WTC11 (cell line): ENCODE measurements at places on chromosomes 12 and 14. TPM values are rescaled to one million over a fixed set of nuclear protein-coding genes. Genes with fewer than 3 reads are reported as not detected.

Gene CLEC4D
- total RNA-seq: 0.09 to 0.16 TPM in 2 of 3 replicates, not detected in the other

Gene LRIG3
- total RNA-seq: 7.8 to 13.0 TPM (median 8.5 TPM) in 3 replicates

Gene ERP27
- 0.09 to 0.14 TPM in 2 of 3 replicates, not detected in the other for total RNA-seq

Gene ADCY6
- 11.9 to 12.8 TPM (median 12.2 TPM) in 3 replicates for total RNA-seq

Gene PPP1R1A
- 12.4 to 15.5 TPM (median 13.1 TPM) in 3 replicates for total RNA-seq

Gene VDR
- 0.76 to 1.3 TPM (median 0.76 TPM) in 3 replicates for total RNA-seq

GRCh38 chr12:132030367-132031038, 80.8 kb downstream of the EP400 start:
- DNase-seq: no peak
- no peaks in the 10 kb centered on the region for H3K4me1 ChIP-seq
- H3K4me3 ChIP-seq: no peak overlapping the region
- peaks cover 86% of the 10 kb centered on the region for H3K36me3 ChIP-seq
- H3K27ac ChIP-seq: 0 out of 2 replicates have a peak overlapping the region, but pooled peaks have one; percentile 36
- no peaks in the 10 kb centered on the region for H3K27me3 ChIP-seq

DNA sequence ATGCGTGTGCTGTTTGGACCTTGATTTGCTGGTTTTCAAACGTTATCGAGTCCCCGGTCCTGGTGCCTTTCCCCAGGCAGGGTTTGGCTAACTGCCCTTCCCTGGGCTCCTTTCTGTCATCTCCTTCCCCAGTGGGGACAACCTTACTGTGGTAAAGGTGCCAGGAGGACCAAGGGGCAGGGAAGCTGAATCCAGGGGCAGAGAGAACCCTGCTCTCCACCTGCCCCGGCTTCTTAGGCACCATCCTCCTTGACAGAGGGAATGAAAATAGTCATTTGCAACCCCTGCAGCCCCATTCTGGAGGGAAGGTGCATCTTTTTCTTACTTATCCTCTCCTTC, 5.0 kb downstream of the CEBPE start:
- H3K4me1 ChIP-seq: peaks cover 21% of the 10 kb centered on the region
- H3K36me3 ChIP-seq: peaks cover 2% of the 10 kb centered on the region; the same call in 1 of the 2 replicates
- peaks cover 22% of the 10 kb centered on the region for H3K27me3 ChIP-seq
- no peak overlapping the region for H3K27ac ChIP-seq

DNA sequence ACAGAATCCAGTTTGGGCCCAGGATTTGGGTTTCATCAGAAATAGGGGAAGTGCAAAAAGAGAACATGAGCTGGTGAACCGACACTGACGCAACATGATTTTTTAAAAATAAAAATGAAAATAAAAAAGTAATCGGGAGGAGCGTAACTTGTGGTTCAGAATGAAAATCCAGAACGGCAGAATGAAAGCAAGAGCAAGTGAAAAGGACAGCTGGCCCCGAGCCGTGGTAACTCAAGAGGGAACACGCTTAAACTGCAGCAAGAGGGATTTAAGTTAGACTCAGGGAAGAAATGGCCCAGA, 1.6 kb downstream of the SLC6A12 start:
- H3K4me3 ChIP-seq: no peak overlapping the region
- peaks cover 27% of the 10 kb centered on the region for H3K4me1 ChIP-seq
- H3K36me3 ChIP-seq: no peaks in the 10 kb centered on the region

DNA sequence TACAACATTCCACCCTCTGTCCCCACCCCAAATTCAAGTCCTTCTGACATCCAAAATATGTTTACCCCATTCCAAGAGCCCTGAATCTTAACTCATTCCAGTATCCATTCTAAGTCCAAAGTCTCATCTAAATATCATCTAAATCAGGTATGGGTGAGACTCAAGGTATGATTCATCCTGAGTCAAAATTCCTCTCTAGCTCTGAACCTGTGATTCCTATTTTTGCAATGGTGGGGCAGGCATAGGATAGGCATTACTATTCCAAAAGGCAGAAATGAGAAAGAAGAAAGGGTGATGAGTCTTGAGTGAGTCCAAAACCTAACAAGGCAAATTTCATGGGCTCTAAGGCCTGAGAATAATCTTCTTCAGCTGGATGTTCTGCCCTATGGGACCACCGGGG, 140.3 kb upstream of the FAR2 start:
- no peak overlapping the region for H3K27ac ChIP-seq
- no peak for DNase-seq
- no peak overlapping the region for H3K4me3 ChIP-seq
- peaks cover 4% of the 10 kb centered on the region; the same call in 1 of the 2 replicates for H3K4me1 ChIP-seq
- no peaks in the 10 kb centered on the region for H3K36me3 ChIP-seq
- H3K27me3 ChIP-seq: no peaks in the 10 kb centered on the region

DNA sequence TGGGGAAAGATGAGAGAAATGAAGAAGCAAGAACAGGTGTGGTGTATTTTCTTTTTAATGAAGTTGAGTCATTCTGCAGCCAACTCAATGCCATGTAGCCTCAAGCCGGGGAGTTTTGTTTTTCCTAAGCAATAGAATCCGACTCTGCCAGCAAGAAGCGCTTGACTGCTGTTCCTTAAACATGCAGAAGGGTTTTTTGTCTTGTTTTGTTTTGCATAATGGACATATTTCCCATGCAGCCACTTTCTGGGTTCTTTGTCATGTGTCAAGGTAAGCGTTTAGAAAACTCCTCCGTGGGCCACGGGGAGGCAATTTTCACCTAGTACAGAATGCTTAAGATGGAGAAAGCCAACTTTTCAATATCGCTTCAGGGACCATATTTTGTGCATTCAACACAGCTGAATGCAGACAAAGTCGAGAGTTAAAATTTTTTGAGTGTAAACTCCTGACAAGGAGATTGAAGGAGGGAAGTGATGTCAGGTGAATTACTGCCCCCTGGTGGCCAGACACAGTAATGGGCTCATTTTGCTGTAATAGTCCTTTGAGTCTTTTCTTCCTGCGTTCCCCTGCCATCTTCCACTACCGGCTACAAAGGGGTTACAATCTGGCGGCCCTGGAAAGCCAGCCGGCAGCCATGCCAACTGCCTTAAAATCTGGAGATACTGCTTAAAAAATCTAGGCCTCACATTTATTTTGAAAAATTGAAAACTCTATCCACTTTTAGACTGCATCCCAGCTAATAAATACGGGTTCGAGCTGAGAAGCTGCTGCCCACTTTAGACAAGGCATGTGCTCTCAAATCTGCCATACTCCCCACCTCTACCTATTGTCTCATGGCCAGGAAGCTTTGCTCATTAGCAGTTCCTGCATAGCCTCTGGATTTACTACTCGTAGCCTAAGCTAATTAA, 3.2 kb upstream of the FICD start:
- peak; percentile 85 for DNase-seq
- H3K4me3 ChIP-seq: peak overlapping the region; percentile 30
- H3K27ac ChIP-seq: peak overlapping the region; percentile 68; the same call in 1 of the 2 replicates
- H3K4me1 ChIP-seq: peaks cover 26% of the 10 kb centered on the region
- no peaks in the 10 kb centered on the region; the same call in 1 of the 2 replicates for H3K27me3 ChIP-seq

DNA sequence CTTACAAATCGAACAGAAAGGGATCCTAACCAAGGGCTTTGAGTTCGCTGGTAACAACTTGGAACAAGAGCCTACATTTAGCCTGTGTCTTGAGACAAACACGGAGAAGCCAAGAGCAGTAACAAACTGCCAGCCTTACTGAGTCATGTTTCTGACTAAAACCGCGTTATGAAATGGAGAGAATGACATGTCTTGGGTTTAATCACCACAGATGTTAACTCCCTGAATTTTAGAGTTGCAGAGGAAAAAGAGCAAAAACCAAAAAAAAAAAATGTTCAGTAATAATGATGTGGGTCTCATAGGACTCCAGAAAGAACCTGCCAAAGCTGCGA, 1.0 kb downstream of the BLTP3B start:
- H3K4me1 ChIP-seq: peaks cover 31% of the 10 kb centered on the region
- peaks cover 7% of the 10 kb centered on the region for H3K36me3 ChIP-seq
- H3K27me3 ChIP-seq: no peaks in the 10 kb centered on the region
- H3K27ac ChIP-seq: peak overlapping the region; percentile 64; the same call in 1 of the 2 replicates
- H3K4me3 ChIP-seq: peak overlapping the region; percentile 91

DNA sequence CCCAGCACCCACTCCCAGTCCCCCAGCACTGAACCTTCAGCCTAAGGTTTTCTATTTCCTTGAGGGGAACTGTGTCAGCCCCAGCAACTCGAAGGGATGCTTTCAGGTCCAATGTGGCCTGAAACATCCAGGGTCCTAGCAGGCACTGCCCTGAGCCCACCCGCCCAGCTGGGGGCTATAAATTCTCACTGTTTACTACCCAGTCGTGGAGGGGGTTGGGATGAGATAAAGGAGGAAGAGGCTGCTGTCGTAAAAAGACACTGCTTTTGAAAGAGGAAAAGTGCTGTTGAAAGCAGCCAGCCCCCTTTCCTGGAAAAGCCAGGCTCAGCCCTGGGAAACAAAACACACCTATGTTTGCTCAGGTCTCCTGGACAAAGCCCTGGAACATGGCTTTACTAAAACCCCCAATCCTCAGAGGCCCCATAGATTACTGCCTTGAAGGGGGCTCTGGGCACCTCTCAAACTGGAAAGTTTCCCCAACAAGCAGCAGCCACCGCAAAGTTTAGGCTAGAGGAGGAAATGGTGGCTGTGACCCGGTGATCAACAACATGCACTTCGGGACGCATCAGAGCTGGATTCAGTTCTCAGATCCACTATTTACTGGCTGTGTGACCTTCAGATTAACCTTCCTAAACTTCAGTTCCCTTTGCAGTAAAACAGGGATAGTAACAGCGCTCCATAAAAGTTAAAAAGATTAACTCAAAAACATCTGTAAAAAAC, 51.0 kb downstream of the ACTN1 start:
- H3K27ac ChIP-seq: peak overlapping the region; percentile 69
- no peak for DNase-seq
- H3K27me3 ChIP-seq: no peaks in the 10 kb centered on the region
- H3K4me1 ChIP-seq: peaks cover 21% of the 10 kb centered on the region
- H3K36me3 ChIP-seq: peaks cover 36% of the 10 kb centered on the region
- no peak overlapping the region for H3K4me3 ChIP-seq

- no peak overlapping the region for H3K27ac ChIP-seq
- no peaks in the 10 kb centered on the region for H3K36me3 ChIP-seq
- no peaks in the 10 kb centered on the region; the same call in 1 of the 2 replicates for H3K27me3 ChIP-seq
- no peak for DNase-seq
These were observed 17.4 kb upstream of the PTGR2 start for GRCh38 chr14:73834261-73834625.

- no peak overlapping the region for H3K4me3 ChIP-seq
- H3K27me3 ChIP-seq: no peaks in the 10 kb centered on the region
- H3K27ac ChIP-seq: peak overlapping the region; percentile 98
- 0 out of 2 replicates have a peak, but pooled peaks cover 3% of the 10 kb centered on the region for H3K36me3 ChIP-seq
These were observed 37.9 kb upstream of the SINHCAF start for GRCh38 chr12:31363831-31364230.

DNA sequence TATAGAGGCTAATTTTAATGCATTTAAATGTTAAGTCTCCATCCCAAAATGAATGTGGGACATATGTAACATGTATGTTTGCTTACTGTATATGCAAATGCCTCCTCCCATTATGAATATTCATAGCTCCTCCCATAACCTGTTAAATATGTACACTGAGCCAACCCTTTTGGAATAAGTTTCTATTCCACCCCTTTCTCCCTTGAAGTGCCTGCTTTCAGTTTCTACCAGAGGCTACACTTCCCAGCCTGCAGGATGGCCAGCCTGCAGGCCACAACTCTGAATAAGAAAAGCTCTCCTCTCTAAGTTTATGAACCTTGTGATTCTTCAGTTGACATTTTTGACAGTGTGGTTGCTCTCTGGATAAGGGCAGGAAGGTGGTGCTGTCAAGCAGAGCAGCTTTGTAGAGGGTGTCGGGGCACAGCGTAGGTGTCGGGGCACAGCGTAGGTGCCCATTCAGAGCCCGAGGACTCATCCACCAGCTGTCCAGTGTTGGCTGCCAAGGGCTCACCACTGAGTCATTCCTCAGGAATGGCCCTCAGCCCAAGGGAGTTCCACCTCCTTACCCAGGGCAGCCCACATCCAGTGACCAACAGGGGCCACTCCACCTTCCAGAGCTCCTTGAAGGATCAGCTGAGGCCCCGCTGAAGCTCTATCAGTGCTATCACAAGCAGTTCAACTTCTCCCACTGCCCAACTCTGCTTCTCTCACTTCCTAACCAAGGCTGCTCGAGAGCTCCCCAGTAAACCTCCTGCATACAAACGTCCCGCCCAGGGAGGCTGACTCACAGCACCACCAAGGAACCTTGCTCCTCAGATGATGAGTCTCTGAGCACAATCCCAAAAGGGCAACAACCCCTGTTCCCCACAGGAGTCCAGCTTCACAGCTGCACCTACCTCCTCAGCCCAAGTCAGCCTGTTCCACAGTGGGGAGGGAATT, 31.4 kb downstream of the VWF start:
- no peak for DNase-seq
- peaks cover 21% of the 10 kb centered on the region for H3K4me1 ChIP-seq
- no peak overlapping the region for H3K4me3 ChIP-seq
- H3K36me3 ChIP-seq: peaks cover 2% of the 10 kb centered on the region; the same call in 1 of the 2 replicates
- no peak overlapping the region for H3K27ac ChIP-seq

GRCh38 chr14:56491299-56492285, 88.0 kb upstream of the TMEM260 start:
- no peaks in the 10 kb centered on the region for H3K36me3 ChIP-seq
- no peak overlapping the region for H3K4me3 ChIP-seq
- H3K27ac ChIP-seq: no peak overlapping the region
- DNase-seq: peak; percentile 72
- H3K27me3 ChIP-seq: no peaks in the 10 kb centered on the region; the same call in 1 of the 2 replicates
- H3K4me1 ChIP-seq: peaks cover 18% of the 10 kb centered on the region

- DNase-seq: no peak
- peak overlapping the region; percentile 41; the same call in 1 of the 2 replicates for H3K27ac ChIP-seq
- H3K4me3 ChIP-seq: no peak overlapping the region
- no peaks in the 10 kb centered on the region for H3K27me3 ChIP-seq
These were observed 477.1 kb upstream of the CCDC196 start for GRCh38 chr14:66009089-66009488.

- H3K4me3 ChIP-seq: no peak overlapping the region
- H3K4me1 ChIP-seq: peaks cover 30% of the 10 kb centered on the region
- H3K27ac ChIP-seq: no peak overlapping the region
- no peak for DNase-seq
- H3K36me3 ChIP-seq: no peaks in the 10 kb centered on the region
- no peaks in the 10 kb centered on the region for H3K27me3 ChIP-seq
These were observed 80.2 kb downstream of the NTN4 start for GRCh38 chr12:95710386-95710785.

DNA sequence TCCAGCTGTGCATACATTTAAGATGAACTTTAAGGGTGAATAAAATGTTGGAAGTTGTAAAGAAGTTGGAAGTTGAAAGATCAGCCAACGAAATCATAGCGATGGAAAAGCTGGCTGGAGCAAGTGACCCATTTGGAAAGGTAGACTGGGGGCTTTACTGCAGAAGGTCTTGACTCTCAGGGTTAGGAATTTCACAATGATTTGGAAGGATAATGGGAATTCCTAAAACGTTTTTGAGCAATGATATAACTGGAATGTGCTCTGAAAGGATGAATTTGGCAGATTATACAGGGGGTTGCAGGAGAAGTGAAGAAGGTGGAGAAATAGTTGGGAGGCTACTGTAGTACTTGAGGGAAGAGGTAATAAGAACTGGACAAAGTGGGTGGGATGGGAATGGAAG, 27.4 kb downstream of the EMP1 start:
- no peaks in the 10 kb centered on the region; the same call in 1 of the 2 replicates for H3K27me3 ChIP-seq
- H3K27ac ChIP-seq: no peak overlapping the region
- peaks cover 12% of the 10 kb centered on the region for H3K36me3 ChIP-seq
- no peaks in the 10 kb centered on the region for H3K4me1 ChIP-seq
- no peak for DNase-seq
